SK-N-DZ (cell line): ENCODE measurements at places on chromosomes 11 and 22.

- DNase-seq: no peak
Measured at GRCh38 chr11:16956538-16957153, 57.6 kb downstream of the PLEKHA7 start.

DNA sequence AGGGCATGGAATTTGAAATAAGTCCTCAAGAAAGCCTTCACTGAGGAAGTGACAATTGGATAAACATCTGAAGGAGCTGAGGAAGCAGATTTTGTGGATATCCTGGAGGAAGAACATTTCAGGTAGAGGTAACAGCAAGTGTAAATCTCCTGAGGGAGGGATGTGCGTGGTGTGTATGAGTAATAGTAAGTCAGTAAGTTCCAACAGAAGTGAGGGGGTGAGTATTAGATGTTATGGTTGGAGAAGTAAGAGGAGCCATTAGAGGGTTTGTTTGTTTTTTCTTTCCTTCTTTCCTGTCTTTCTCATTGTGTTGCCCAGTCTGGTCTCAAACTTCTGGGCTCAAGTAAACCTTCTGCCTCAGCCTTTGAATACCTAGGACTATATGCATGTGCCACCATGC lies 29.0 kb downstream of the ANKRD42 start:
- DNase-seq: no peak

GRCh38 chr11:16814410-16815046 lies 76.1 kb downstream of the C11orf58 start:
- no peak for DNase-seq

GRCh38 chr11:81497202-81497804 lies 1236.4 kb downstream of the FAM181B start:
- peak; percentile 58 for DNase-seq
